ENCODE measurements at places on chromosomes 3 and 15. TPM values are rescaled to one million over a fixed set of nuclear protein-coding genes. Genes with fewer than 3 reads are reported as not detected.

MYZAP gene
- total RNA-seq, result not detected

VILL gene
- total RNA-seq, result 19.5 TPM

RRP9 gene
- total RNA-seq, result 20.9 TPM

CCR9 gene
- 0.48 TPM for total RNA-seq

MYLK gene
- total RNA-seq, result 1,145 TPM

SH3GL3 gene
- 24.8 TPM for total RNA-seq

Measured in umbilical cord (tissue), 2 donors.